ENCODE measurements at places on chromosomes 1 and 21.

GRCh38 chr1:180623579-180624347, 8.1 kb upstream of the XPR1 start:
- no peak for DNase-seq

GRCh38 chr21:46093668-46094400, 4.1 kb upstream of the COL6A2 start:
- DNase-seq, result no peak

GRCh38 chr21:17784180-17784598, 35.0 kb downstream of the C21orf91 start:
- DNase-seq, result no peak

GRCh38 chr21:39935716-39936115, 68.5 kb downstream of the PCP4 start:
- DNase-seq, result no peak

DNA sequence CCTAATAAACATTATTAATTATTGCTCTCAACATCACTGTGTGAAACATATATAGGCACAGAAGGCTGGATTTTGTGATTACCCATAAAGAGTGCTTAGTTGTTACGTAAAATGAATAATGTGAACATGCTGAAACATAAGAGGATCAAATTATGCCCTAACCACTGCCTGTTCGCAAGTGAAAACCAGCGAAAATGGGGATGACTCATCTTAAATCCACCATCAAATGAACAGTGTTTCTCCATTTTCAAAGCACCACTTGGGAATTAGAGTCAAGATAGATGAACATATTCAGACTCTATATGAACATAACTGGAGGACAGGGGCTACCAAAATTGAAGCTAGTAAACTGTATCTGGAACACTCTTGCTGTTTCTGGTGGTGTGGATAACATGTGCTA, 386.2 kb downstream of the HHIPL2 start:
- no peak for DNase-seq

- DNase-seq, result no peak
Observed at GRCh38 chr1:165143437-165144065, 213.0 kb downstream of the LMX1A start.

DNA sequence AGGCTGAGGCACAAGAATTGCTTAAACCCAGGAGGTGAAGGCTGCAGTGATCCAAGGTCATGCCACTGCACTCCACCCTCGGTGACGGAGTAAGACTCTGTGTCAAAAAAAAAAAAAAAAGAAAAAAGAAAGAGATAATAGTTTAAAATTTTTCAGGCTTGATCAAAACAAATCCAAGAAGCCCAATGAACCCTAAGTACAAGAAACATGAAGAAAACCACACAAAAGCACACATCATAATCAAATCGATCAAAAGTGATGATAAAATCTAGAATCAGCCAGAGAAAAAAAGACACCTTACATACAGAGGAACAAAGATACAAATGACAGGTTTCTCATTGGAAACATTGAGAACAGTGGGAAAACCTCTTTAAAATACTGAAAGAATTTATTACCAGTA, 31.5 kb downstream of the LDLRAD1 start:
- no peak for DNase-seq

DNA sequence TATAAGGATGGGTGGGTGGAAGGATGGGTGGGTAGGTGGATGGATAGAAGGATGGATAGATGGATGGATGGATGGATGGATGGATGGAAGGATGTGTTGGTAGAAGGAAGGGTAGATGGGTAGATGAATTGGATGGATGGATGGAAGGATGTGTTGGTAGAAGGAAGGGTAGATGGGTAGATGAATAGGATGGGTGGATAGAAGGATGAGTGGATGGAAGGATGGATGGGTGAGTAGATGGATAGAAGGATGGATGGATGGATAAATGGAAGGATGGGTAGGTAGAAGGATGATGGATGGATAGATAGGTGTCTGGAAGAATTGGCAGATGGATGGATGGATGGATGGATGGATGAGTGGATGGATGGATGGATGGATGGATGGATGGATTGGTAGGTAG, 6.0 kb downstream of the MASP2 start:
- DNase-seq, result no peak

DNA sequence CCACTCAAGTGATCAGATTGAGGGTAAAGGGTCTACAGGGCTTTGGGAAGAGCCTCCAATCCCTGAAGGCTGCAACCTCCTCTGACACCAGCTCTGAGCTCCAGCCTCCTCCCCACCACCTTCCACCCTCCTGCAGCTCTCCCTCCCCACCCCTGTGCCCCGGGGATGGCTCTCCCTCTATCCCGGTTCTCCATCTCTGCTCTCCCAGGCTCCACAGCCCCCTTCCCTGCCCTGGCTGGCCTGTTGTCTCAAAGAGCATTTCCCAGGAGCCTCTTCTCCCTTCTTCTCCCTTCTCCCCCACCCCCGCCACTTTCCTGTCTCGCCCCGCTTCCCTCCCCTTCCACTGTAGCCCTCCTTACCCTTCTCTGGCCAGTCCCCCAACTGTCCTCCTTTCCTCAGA, 1.1 kb downstream of the PLEKHA6 start:
- DNase-seq, result no peak

DNA sequence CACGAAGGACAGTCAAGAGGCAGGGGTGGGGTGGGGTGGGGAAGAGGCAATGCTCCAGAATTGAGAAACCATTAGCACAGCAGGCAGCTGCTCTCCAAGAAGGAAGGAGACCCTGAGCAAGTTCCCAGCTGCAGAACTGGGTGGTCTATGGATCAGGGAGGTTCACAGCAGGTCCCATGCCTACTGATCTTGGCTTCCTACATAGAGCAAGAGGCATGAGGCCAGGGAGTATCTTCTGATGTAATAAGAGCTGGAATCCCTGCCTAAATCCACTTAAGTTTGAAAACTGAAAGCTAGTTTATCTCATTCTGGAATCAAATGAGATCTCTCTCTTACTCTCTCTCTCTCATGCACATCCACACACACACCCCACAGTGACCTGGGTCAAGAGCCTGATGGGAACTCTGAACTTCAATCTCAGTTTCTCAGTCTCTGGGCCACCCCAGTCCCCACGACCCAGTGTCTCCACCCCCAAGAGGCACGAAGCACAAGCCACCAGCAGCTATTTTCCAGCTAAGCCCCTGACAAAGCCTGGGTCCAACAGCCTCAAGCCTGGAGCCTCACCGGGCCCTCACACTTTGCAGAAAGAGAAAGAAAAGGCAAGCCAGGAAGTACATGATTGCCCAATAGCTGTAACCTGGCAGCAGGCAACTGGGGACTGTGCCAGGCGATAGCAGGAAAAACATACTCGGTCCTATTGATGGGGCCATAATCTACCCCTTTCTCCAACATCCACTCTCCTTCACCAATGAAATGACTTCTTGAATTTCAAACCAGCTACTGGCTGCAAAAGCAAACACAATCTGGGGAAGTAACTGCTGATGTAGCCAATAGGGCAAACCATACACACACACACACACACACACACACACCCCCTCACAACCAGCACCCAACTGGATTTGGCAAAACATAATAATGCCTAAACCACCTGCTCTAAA, 2.2 kb downstream of the NUAK2 start:
- DNase-seq, result peak; percentile 14

DNA sequence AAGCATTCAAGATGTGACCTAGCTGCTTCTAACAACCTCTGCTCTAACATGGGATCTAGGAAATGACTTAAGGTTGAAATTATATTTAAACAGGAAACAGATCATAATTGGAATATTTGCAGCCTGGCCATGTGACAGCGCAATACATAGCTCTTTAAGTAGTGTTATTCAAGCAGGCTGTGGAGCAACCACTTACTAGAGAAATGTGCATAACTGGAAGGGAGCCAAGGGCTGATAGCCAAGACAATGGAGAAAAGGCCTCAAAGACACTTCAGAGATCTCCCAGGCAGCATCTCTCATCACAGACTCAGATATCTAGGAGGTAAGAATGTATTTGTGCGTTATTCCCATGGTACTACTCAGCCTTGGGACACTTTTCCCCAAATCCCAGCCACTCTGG, 823.0 kb upstream of the PRMT6 start:
- no peak for DNase-seq

GRCh38 chr1:40712997-40713396, 21.5 kb downstream of the NFYC start:
- no peak for DNase-seq

DNA sequence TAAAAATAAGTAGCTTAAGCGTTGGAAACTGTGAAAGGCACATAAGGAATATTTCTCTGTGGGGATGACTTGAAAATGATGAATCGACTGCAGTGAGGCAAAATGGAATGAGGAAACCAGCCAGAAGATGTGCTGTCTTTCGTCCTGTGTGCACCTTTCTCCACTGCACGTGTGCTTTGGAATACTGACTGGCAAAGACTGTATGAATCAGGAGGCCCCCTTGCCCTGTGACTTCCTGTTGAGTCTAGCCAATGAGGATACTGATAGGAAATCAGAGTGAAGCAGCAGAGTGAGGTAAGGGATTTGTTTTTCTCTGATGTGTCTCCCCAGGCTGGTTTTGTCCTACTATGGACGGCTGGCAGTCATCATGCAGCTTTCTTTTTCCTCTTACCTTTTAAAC, 118.2 kb upstream of the ADGRL4 start:
- no peak for DNase-seq

DNA sequence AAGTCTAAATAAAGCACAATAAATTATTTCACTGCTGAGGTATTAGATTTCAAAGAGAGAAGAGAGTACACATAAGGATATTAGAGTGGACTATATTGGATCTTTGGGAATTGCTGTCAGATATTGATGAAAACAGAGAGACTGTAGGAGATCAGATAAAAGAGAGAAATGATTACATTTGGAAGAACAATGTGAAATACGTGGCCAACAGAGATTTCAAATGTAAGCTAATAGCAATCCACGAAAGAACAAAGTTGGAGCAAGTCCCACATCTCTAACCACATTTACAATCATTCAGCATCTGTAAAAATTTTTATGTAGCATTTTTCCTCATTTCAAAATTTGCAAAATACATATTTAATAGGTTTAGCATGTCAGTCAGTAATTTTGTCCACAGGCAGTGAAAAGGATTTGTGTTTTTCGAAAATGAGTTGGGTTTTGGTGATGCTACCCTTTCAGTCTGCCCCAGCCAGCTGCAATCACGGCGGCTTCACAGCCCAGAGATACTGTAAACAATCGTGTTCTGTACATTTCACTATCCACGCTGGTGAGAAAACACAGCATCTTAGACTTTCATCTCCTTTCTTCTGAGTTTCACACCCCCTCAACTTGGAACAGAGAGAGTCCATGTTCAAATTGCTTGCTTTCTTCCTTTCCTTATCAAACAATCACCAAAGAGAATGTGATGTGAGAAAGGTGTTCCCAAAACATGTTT, 209.1 kb upstream of the LYPLAL1 start:
- DNase-seq, result no peak

- DNase-seq, result no peak
Observed at GRCh38 chr1:31793086-31793485, 22.7 kb downstream of the SPOCD1 start.

- DNase-seq, result no peak
Observed at GRCh38 chr1:9291914-9292360, 757 bp upstream of the SPSB1 start.

DNA sequence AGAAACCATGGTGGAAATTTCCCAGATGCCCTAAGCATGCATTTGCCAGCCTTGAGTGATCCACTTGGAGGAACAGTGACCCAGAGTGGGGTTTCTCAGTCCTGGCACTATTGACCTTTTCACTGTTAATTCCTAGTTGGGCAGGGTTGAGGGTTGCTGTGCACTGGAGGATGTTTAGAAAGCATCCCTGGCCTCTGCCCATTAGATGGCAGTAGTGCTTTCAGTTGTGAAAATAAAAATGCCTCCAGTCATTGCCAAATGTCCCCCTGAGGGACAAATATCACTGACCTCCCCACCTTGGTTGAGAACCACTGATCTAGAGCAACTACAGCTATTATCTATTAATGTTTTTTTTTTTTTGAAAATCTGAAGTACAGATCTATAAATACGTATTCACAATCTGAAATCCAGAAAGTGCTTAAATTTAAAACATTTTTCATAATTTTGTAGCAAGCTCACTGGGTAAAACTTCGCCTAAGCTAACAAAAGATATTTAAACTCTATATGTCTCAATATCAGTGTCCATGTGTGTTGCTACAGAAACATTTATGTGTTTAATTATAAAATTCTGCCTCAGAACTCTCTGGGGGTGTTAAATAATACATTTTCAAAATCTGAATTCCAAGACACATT, 27.3 kb downstream of the F3 start:
- no peak for DNase-seq

GRCh38 chr1:116852910-116853309, 56.8 kb upstream of the PTGFRN start:
- no peak for DNase-seq

DNA sequence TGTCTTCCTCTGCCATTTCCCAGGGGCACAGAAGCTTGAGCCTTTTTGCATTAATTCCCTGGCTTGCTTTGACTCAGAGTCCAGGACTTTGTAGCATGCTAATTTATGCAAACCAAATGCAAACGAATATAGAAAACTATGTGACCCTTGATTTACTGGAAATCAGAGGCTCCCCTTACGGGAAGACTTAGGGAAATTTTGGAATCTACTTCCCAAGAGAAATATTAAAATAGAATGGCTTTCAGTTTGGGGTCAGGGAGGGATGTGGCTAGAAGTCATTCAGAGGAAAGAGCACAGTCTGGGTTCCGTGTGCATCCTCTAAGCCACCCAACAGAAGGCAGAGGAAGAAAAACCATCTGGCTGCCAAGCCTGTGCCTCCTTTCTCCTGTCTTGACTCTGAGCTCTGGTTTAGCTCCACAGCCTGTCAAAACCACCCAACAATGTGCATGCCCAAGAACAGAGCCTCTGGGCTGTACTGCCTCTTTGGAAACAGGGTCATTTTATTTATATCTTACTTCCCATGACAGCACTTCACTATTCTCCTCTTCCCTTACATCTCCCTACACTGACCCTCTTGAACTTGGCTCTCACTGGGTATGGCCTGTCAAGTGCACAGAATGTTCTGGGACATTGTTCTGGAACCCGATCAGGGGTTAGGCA, 30.1 kb downstream of the ATF3 start:
- peak; percentile 5 for DNase-seq

DNA sequence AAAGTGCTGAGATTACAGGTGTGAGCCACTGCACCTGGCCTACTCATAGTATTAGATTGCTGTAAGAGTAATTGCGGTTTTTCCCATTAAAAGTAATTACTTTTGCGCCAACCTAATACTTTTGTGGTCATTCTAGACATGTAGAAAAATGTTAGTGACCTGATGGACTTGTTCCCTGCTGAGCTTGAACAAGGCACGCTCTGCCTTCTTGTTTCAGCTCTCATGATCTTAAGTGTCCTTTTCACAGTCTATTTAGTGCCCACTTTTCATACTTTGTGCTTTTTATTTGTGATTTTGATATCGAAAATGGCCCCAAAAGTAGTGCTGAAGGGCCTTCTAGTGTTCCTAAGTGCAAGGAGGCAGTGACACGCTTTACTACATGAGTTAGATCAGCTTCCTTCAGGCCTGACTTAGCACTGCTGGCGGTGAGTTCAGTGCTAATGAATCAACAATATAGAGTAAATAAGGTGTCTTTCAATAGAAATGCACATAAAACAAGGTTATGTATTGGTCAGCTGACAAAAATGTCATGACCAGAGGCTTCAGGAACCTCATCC, 5.6 kb upstream of the RD3 start:
- DNase-seq, result no peak

Measured in occipital lobe (tissue), 3 donors.